NCI-H1417 treated with DMSO at 0.1 percent for 48 hours (cell line): ENCODE measurements at places on chromosomes 12 and 14.

DNA sequence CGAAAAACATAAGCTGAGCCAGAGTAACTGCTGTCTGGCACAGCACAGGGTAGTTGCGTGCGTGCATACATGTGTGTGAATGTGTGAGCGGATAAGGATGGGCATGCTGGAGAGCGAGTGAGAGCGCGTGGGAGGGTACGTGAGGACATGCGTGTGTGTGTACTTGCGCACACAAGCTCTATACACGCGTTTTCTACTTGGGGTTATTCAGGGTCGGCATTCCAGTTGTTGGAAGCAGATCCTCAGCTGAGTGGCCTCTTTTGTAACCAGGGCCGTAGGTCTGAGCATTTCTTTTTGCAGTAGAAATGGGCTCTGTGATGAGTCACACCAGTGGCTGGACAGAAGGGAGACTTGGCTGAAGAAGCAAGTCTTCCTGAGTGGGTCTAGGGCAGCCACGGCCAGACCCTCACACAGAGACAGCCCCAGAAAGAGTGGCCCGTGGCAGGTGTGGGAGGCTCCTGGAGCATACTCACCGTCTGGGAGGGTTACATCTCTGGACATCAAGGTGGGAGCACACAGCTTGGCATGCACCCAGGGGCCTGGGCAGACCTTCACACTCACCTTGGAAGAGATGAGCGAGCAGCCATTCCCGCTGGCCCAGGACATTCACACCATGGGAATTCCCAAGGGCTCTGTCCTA lies 78.0 kb downstream of the LRRC74A start:
- DNase-seq = no peak

GRCh38 chr12:15842108-15842507 lies 40.1 kb upstream of the STRAP start:
- no peak for DNase-seq

DNA sequence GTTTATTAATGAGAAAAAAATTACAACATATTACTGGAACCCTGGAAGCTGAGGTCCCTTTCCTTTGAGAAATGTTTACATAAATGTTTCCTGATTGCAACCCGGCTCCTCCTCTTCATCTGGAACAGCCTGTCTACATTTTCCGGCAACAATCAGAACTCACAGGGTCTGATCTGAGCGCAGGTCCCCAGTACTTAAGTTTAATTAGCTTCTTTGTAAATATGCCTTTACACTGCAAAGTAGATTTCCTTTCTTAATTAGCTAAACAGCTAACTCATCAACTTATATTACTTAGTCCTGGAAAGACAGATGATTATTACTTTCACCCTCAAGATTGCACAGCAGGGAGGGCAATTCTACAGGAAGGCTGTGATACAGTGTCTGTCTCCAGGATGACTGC lies 213.0 kb downstream of the MON2 start:
- no peak for DNase-seq

DNA sequence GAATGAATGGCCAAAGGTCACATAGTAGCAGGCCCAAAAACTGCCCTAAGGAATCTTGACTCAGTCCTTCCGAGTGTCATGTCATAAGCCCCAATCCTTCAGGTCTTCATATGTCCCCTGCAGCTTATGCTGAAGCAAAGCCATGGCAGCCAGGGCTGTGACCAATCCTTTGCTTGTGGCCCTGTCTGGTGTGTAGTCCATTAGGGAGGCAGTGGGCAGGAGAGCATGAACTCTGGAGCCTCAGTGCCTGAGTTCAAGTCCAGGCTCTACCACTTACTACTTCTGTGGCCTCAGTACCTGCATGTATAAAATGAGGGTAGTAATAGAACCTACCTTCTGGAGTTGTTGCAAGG lies 20.3 kb downstream of the PLEKHG3 start:
- no peak for DNase-seq

GRCh38 chr12:21353948-21354347 lies 18.8 kb upstream of the IAPP start:
- no peak for DNase-seq

DNA sequence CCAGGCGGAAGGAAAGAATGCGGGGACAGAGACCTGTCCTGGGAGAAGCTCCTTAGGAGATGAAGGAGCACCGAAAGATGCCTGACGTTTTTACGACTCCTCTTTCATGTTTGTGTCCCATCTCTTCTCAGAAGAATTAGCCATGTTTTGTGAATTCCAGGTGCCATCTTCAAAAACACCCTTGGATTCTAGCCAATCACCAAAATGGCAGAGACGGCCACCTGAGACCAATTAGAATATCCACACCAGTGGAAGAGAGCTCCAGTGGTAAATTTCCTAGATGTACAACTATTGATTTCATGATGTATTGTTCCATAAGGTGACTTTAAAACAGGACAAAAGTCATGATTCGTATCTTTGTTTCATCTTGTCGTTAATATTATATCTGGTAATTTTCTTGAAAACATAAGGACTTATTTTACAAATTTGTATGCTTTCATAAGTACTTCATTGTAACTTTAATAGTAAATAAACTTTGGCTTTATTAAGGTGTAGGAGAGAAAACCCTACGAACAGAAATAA lies 62.3 kb upstream of the NUDT4 start:
- DNase-seq = no peak

GRCh38 chr12:110995016-110995415 lies 74.6 kb upstream of the MYL2 start:
- DNase-seq = no peak

- DNase-seq = no peak
These were observed 874 bp upstream of the YARS2 start for GRCh38 chr12:32756476-32757066.

DNA sequence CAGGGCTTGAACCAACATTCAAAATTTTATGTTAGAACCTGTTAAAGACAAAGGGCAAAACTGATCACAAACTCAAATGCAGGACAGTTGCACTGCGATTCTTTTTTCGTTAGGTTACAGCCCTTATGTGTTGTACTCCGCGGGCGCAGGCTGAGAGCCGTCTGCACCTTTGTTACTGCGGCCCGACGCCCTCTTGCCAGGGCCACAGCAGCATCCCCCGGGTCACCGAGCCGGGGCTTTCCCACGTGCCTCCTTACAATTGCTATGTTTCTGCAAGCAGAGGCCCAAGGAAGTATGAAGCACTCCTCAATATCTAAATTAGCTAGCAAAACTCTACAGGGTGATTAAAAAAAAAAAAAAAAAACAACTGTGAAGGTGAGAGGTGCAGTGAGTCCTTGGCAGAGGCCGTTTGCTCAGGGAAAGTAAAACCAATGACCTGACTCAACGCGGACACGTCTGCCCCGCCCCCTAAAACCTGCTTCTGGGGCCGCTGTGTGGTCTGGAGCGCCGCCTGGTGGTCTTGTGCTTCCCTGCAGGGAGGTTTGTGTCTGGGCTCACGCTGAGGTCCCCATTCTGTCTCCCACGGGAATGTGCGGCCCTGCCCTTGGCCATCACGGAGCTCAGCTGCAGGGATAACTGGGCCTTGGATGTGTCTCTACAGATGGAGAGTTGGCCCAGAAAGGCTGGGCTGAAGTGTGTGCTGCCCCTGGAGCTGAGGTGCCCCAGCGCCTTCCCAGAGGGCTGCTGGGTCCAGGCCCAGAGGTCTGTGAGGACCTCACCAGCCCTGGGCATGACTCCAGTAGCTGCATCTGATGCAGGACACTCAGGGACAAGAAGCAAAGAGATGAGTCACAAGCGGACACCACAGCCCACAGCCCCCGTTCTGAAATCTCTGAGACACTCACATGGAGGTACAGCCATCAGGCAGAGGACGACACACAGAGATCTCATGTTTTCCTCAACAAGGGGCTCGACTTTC lies 418.5 kb downstream of the TMEM121 start:
- DNase-seq = peak; percentile 3

DNA sequence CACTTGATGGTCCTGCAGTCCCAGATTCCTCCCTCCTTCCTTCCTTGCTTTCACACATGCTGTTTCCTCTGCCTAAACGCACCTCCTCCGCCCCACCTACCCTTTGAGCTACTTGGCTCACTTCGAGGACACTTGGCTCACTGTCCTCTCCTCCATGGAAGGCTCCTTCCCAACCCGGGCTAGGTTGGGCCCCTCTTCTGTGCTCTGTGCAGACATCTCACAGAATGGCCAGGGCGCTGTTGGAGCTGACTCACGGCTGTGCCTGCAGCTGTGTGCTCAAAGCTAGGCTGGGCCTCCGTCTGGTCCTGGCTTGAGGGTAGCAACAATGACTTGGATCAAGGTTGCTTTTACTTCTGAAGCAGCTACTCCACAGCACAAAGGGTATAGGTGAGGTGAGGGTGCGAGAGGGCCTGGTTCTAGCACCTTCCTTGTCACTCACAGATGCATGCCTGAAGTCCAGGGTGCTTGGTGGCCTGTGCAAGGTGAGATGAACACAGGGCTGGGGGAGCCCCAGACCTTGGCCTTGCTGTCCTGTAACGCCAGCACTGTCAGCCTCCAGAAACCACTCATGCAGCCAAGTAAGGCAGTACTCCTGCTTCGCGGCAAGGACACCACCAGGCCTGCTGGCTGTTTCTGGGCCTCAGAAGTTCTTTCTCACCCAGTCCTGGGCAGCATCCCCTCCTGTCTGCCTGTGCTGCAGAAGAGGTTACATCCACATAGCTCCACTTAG lies 61.8 kb downstream of the GALNT16 start:
- DNase-seq = no peak

GRCh38 chr14:67583711-67584644 lies 16.1 kb downstream of the PIGH start:
- no peak for DNase-seq

- DNase-seq = no peak
These were observed 23.6 kb upstream of the RPLP0 start for GRCh38 chr12:120224304-120225199.

DNA sequence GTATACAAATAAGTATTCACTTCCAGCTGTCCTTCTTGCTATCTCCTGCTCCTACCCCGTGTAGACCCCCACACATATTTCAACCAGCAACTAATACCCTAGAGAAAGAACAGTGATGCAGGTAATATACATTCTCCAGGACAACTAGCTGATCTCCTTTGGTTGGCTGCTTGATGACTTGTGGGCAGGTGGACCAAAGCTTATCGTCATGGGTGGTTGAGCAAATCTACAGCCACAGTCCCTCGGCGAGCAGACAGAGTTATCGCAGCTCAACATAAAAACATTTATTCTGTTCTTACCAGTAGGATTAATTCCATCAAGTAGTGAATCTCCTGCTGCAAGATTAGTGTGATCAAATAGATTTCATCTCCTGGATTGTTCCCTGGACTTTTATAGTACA lies 314.3 kb downstream of the TMEM132D start:
- DNase-seq = no peak

GRCh38 chr12:15688838-15689625 lies 100.2 kb downstream of the EPS8 start:
- DNase-seq = no peak

GRCh38 chr14:24613241-24613640 lies 3.8 kb upstream of the GZMH start:
- no peak for DNase-seq

GRCh38 chr12:81274637-81275529 lies 197.0 kb downstream of the ACSS3 start:
- DNase-seq = peak; percentile 24

GRCh38 chr14:21136024-21136423 lies 19.8 kb downstream of the OR5AU1 start:
- no peak for DNase-seq

DNA sequence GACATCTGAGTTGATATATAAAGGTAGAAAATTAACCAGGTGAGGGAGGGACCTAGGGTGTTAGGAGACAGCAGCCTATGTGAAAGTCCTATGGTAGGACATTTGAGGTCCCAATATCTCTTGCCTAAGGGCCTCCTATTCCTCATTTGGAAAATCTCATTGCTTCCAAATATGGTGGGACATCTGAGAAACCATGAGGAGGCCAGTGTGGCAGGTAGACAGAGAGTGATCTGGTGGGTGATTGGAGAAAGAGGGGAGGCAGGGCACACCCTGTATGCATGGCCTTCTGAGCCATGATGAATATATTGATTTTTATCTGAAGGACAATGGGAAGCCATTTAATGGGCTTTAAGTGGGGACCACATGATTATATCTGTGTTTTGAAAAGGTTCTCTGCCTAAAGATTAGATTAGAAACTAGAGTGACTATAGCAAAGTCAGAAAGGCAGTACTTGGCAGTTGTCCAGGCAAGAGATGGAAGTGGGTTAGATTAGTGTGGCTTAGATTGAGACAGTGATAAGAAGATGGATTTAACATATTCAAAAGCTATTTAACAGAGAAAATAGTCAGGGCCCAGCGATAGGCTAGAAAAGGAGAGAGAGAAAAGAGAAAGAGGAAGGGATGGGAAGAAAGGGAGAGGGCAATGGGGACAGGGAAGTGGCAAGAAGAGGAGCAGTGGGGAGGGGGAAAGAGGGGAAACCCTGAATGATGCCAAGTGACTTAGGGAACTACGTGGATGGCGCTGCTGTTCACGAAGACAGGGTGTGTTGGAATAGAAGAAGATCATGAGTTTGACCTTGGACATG lies 237.2 kb upstream of the SRRM4 start:
- DNase-seq = no peak

DNA sequence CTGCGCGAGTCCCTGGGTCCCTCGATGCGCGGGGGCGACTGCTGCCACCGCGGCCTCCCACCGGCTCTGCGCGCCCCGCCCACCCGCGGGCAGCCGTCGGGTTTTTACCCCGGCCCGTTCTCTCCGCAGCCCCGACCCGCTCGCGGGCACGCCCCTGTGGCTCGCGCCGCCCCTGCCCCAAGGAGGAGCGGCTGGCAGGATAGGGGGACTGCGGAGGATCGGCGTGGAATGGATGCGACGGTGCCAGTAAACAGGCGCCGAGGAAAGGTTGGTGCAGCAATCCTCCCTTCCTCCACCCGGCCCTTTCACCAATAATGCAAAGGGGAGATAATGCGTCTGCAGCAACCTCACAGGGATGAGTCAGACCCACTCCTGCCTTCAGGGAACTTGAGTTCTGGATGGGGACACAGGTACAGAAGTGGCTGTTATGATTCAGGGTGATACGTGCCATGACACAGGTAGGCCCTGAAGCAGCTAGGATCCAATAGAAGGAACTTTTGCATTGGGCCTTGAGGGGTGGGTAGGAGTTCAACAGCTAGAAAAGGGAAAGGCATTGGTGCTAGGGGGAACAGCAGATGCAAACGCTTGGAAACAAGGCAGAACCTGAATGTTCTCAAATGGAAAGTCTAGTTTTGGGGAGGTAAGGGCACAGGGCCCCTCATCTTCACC lies 554 bp upstream of the DEGS2 start:
- no peak for DNase-seq

- DNase-seq = no peak
These were observed 27.6 kb downstream of the ETV6 start for GRCh38 chr12:11677093-11677492.

DNA sequence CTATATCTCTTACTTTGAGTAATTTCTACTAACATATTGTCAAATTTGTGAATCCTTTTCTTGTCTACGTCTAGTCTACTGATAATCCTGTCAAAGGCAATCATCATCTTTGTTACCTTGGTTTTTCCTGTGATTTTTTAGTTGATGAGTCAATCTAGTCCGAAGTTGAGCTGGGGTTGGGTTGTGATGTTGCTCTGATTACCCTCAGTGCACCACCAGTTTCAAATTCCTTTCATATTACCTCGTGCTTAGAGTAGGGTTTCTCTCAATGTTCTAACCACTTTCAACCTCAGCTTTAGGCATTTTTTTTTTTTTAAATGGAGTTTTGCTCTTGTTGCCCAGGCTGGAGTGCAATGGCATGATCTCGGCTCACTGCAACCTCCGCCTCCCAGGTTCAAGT lies 186.8 kb downstream of the BTG1 start:
- DNase-seq = no peak

- no peak for DNase-seq
These were observed 443.5 kb upstream of the RGS6 start for GRCh38 chr14:71488703-71489191.

GRCh38 chr14:62117751-62118105 lies 355.5 kb downstream of the SNAPC1 start:
- DNase-seq = no peak
